Bronchial epithelial cell (primary cell): ENCODE measurements at places on chromosomes 12 and 14. TPM values are rescaled to one million over a fixed set of nuclear protein-coding genes. Genes with fewer than 3 reads are reported as not detected.

DNA sequence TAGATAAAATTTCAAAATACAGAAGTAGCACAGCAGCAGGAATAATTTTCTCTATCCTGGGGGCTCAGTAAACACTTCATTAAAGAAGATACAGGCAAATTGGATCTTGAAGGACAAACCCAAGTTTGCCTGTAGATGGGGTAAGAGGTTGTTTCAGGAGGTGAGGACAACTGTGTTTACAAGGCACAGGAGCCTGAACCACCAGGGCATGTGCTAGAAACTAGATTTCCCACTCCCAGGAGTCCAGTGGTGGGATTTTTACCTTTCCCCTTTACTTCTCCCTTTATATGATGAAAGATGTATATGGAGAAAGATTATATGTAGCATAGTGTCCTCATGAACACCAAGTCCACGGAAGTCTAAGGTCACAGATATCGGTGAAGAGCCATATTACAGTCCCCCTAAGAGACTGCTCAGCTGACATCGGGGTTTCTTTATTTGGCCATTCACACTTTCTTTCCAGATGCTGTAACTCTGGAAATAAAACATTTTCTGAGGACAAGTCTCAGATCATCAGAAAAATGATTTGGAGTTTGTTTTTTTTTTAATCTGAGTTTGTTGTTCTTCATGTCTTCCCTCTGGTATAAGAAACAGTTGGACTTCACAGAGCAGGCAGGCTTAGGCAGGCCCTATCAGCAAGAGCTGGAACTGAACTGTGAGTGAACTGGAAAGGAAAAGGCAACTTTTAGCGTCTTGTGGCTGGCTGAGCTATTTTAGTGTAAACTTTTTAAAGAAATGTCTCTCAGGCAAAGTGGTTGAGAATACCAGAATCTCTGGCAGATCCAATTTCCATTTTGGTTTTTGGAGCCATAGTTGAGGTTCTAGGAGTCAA lies 8.0 kb upstream of the EVL start:
- peak; percentile 50 for DNase-seq

DNA sequence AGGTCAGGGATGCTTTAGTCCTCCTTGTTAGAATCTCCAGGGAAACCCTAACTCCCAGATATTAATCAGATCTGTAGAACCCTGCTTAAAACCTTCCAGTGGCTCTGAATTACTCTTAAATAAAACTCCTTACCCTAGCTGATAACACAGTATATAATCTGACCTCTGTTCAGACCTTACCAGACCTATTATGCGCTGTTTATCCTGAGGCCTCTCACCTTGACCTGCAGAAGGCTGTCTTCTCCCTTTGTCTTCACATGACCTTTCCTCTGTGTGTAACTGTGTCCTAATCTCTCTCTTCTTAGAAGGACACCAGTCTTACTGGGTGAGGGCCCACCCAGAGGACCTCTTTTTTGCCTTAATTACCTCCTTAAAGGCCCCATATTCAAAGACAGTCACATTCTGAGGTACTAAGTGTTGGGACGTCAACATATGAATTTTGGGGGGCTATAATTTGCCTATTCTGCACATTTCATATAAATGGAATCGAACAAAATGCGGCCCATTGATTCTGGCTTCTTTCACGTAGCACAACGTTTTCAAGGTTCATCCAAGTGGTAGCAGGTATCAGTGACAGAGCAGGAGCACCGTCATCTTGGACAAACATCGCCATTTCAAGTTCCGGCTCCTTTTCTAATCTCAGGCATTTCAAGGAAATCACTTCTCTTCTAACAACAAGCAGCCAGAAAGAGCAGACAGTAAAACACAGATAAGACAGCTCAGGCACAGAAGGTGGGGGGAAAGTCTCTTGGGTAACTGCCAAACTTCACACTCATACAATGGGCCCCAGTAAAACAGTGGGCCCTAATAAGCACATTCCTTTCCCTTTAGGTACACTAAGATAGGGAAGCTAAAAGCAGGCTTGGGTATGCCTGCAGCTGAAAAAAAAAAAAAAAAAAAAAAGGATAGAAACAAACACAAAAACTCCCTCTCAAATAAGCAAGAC lies 200.2 kb upstream of the NUDT4 start:
- DNase-seq, result peak; percentile 26

DNA sequence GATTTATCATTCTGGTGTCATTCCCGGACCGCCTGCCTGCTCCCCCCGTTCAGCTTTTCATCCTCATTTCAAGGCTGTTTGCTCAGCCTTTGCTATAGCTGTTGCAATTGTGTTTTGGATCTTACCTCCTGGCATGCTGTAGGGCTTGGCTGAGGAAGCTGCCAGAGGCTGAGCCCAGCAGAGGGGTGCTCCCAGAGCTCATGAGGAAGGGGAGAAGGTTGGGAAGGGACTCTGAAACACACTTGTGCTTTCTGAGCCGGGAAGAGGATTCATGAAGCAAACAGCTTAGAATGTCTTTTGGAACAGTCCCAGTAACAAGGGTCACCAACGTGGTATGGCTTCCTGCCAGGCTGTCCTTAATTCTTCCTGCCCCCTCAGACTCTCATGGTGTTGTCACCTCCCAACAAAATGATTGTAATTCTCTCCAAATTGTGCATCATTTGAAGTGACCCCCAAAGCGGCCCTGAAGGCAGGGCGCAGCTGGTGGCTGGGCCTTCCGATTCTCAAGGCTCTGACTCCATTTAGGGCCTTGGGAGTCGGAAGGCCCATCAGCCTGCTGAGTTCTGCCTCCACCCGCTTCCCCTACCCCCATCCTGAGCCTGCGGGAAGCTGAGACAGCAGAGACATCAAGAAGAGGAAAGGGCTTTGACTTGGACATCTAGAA lies 111.9 kb upstream of the ARHGAP5 start:
- no peak for DNase-seq

- DNase-seq, result no peak
Observed at GRCh38 chr12:98410356-98410755, 105.0 kb upstream of the TMPO start.

GRCh38 chr14:63392236-63392635 lies 73.5 kb upstream of the GPHB5 start:
- DNase-seq, result no peak

DNA sequence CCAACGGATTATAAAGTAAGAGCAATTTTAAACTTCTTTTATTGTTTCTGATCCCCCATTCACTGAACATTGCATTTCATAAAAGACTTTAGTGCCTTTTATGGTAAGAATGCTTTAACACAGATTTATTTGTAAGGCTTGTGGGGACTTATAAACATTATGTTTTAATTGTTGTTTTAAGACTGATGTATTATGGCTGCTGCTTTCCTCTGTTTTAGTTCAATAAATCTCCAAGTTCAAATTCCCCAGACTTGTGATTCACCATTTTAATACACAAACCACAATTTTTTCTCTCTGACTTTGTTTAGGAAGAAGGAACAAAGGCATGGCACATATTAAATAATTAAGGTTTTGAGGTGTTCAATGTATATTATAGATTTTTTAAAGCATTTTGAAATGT lies 753.3 kb downstream of the SLC6A15 start:
- no peak for DNase-seq

- no peak for DNase-seq
Observed at GRCh38 chr12:50309950-50310349, 26.6 kb upstream of the LIMA1 start.

DNA sequence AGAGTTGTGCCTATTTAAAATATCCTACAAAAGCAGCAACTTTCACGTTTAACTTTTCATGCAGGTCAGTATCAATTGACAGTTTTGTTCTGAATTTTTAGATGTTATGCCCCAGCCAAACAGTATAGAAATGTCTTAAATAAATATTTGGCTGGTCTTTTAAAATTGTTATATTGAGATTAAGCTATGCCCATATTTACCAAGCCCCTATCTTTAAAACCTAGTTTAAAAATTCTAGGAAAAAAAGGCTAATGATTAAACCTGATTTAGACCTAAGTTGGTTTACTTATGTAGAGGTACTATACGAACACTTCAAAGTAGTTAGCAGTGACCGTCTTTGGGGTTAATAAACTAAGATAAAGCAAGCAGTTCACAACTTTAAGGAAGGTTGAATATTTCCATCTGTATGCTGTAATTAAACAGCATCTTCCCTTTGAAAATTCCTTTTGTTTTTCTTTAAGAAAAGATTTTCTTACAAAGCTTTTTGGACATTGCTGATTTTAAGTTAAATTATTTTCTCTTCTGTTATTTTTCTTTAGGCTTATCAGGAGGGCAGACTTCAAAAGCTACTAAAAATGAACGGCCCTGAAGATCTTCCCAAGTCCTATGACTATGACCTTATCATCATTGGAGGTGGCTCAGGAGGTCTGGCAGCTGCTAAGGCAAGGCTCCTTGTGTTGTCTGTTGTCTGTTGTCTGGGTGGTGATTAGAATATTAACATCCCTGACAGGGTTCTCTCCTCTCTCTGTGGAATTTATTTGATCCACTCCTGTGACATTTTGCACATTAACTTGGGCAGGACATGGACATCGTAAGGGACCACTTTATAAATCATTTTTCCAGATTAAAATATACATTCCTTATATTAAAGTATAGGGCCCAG lies 7.5 kb downstream of the EID3 start:
- DNase-seq, result no peak

DNA sequence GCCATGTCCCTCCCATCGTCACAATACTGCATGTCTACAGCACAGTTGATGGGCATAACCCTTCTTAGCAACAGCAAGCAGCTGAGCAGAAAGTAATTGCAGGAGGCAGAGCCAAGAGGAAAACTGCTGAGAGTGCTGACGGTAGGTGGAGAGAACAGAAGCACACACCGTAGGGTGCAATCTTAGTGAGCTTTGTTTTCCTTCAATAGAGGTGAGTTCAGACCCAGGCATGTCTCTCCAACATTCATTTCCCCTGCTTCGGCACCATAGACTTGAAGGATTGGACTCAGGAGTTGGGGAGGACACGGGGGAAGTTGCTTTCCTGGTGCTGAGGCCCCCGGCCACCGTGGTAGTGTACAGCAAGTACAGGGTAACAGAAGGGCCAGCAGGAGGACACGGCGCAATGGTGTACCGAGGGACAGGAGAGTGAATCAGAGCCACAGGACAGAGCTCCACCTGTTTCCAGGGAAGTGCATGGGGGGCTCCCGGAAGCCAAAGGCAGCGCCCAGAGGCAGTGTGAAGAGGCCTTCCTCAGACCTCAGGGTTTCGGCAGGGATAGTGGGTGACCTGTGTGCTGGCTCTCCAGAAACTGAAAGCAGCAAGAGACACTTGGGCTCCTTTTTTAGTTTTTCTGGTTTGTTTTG lies 36.3 kb upstream of the SINHCAF start:
- peak; percentile 15 for DNase-seq

DNA sequence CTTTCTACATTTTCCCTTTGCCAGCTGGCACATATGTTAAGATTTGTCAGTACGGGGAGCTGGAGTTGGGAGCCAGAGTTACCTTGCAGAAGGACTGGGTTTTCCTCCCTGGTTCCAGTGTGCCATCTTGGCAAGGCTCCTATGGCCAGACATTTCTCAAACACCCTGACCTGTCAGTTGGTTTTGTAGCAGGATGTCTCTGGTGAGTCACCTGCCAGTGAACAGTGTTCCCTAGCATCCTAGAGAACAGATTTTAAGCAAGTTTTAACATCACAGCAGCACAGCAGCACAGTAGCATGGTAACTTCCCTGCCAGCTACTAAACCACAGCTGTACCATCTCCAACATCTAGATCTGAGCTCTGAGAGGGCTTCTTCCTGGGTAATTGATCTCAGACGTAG lies 26.2 kb upstream of the KTN1 start:
- DNase-seq, result peak; percentile 64

SLC38A4 gene
- 2.4 and 2.9 TPM in 2 replicates for total RNA-seq

DNA sequence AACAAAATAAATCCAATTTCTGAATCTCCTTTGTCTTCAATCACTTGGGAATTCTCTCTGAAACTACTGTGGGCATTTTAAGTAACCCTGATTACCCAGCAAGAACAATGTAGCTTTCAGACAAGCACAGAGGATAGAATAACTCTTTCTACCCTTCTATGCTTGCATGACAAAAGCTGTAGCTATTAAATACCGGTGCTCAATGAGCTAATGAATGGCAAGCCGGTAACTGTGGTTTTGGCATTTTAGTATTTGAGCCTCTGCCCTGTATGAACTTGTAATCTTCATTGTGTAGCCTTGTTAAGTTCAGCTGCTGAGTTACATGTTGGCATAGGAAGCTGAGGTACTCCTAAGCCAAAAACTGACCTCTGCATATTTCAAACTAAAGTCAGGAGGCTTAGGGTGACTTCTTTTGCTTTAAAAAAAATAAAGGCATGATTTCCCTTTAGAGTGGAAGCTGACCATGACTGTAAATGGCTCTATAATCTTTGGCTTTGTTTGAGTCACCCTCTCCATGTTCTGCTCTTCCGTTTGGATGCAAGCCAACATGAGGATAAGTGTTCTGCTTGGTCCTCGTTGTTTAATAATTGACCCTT lies 171.0 kb upstream of the HIF1A start:
- peak; percentile 87 for DNase-seq

DNA sequence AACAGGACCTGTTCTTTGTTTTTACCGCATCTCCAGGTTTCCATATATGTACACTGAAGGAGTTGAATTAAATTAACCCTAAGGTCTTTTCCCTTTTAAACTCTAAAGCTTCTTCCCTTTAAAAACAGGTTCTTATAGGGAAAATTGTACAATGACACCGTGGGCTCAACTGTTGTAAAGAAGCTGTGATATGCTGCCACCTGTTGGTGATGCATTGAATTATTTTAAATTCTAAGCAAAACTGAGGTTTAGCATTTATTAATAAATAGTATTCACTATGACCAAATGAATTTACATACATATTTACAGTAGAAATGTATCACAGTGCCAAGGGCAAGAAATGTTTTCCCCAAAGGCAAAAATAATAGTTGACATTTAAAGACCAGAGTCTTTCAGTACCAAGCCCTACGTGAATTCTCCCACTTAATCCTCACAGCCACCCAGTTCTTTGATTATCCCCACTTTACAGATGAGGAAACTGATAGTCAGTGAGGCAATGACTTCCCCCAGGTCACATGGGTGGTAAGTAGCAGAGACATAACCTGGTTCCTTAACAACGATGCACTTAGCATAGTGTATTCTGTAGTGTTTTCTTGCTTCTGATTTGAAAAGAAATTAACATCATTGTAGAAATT lies 35.7 kb upstream of the TMEM263 start:
- peak; percentile 55 for DNase-seq

GRCh38 chr12:26786865-26787514 lies 46.0 kb downstream of the ITPR2 start:
- peak; percentile 84 for DNase-seq

GRCh38 chr12:14263742-14264141 lies 101.7 kb upstream of the ATF7IP start:
- no peak for DNase-seq

GRCh38 chr14:68254669-68255527 lies 435.3 kb downstream of the RAD51B start:
- no peak for DNase-seq

MANSC4 gene
- not detected in 2 replicates for total RNA-seq

PTPRQ gene
- total RNA-seq, result not detected in 2 replicates

- no peak for DNase-seq
Observed at GRCh38 chr12:54082397-54082892, 28.8 kb downstream of the HOXC4 start.
